ENCODE measurements at places on chromosomes 6 and 20. TPM values are rescaled to one million over a fixed set of nuclear protein-coding genes. Genes with fewer than 3 reads are reported as not detected.

The SIRPD gene
- total RNA-seq: not detected

The RBPJL gene
- total RNA-seq: not detected

The ID4 gene
- 29.7 TPM for total RNA-seq

The ELOVL2 gene
- total RNA-seq: 0.29 TPM

The ZSCAN12 gene
- 10.1 TPM for total RNA-seq

The TMC2 gene
- total RNA-seq: not detected

The VSX1 gene
- not detected for total RNA-seq

The OPN5 gene
- total RNA-seq: not detected

The CLPSL2 gene
- not detected for total RNA-seq

The TRIM15 gene
- total RNA-seq: not detected

The STX11 gene
- total RNA-seq: 0.36 TPM

The C6orf141 gene
- total RNA-seq: not detected

The GNAS-AS1 gene
- 1.5 TPM for total RNA-seq

The ARHGAP40 gene
- not detected for total RNA-seq

The ZNF165 gene
- 1.2 TPM for total RNA-seq

The GLP1R gene
- not detected for total RNA-seq

The TMX4 gene
- total RNA-seq: 40.9 TPM

The PDYN gene
- total RNA-seq: not detected

The POLR1C gene
- total RNA-seq: 29.5 TPM

The MAP3K4 gene
- 31.1 TPM for total RNA-seq

All from osteoblast (primary cell).